Germinal center (tissue), 1 donor: ENCODE measurements at places on chromosomes 1 and 21.

- DNase-seq = no peak
These were observed 26.5 kb downstream of the SCCPDH start for GRCh38 chr1:246750752-246751151.

DNA sequence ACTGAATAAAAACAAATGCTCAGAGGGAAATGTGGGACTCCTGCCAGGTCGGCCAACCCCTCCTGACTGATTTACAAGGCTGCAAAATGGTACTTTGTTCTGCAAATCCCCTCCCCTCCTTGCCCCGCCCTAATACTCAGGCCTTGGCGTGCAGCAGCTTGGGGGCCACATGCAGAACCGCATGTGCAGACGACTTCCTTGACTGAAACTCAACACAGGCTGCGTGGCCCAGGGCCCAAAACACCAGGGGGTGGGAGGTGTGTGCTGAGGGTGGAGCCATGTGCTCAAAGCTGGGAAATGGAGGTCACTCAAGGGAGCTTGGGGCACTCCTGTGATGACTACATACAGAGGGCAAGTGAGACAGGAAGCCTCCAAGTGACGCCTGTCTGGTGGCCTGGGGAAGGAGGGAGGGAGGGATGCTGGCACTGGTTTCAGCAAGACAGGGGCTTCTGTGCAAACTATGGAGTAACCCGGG, 87.2 kb downstream of the MRPL37 start:
- no peak for DNase-seq

- no peak for DNase-seq
These were observed 245.1 kb downstream of the NFIA start for GRCh38 chr1:61327436-61327835.

GRCh38 chr1:173255214-173255813, 48.2 kb upstream of the TNFSF4 start:
- peak; percentile 30 for DNase-seq

DNA sequence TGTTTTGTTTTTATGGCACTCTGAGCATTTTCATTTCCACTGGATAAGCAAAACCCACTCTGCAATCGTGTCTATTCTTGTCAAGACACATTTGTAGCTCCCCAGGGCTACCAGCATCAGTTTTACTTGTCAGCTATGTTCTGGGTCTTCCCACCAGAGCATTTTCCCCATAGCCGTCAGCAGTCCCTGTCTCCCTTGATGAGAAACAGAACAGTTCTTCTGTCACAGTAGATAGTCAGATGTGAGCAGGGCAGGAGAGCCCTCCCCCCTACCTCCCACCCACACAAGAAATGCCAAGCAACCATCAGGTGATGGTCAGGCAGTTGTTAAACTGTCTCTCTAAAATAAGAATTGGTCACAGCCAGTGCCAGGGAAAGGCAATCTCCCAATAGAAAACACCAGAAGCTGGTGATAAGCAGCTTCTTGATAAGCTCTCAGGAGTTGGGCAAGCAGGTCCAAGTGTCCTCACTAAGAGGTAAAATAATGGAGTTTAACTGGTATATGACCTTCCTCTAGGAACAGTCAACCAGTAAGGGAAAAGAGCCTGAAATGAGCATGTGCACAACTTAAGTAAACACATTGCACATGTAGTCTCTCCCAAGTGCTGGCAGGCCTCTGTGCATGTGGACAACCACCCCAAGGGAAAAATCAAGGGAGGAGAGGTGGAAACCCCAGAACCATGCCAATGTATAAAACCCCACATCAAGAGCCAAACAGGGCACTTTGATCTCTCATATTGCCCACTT, 208.2 kb downstream of the S1PR1 start:
- DNase-seq = no peak

- no peak for DNase-seq
These were observed 910 bp downstream of the RUNX1 start for GRCh38 chr21:35048183-35048601.

DNA sequence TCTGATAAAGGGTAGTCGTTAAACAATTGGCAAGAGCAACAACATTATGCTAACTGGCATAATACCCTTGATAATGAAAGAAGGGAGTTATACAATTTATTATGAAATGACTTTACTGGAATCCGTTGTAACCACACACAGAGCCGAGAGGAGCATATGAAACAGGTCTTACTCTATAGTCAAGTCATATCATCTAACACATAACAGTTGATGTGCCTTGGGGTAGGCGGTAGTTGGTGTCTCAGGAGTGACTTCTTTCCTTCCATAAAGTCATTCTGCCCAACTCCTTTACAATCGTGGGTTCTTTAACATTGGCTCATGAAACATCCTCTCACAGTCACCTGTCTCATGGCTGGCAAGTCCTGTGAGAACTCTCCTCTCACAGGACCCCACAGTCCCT, 225.2 kb downstream of the LTN1 start:
- DNase-seq = no peak

DNA sequence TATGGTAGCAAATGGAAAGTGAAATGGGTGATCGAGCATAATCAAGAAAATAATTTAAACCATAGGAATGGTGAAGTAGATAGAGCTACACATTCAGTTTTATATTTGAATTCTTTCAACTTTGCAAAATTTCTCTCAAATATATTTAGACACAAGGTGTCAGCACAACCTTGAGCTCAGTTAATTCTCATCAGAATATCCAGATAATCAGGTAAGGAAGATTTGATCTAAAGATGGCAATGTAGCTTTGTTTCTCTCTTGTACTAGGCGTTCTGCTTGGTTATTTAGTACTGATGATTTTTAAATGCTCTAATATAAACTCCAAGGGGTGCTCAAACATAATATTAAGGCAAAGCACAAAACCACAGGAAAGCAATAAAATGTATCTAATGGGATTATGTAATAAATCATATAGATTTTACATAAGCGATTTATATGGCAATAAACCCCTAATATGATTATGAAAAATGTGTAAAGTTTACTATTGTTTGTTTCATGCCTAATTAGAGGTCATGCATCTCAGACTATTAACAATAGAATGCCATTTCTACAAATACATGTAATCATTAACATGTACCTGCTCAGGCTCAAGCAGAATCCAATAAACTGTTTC, 32.4 kb upstream of the SERTAD4 start:
- DNase-seq = no peak

GRCh38 chr1:181490740-181491712, 7.7 kb downstream of the CACNA1E start:
- DNase-seq = no peak

DNA sequence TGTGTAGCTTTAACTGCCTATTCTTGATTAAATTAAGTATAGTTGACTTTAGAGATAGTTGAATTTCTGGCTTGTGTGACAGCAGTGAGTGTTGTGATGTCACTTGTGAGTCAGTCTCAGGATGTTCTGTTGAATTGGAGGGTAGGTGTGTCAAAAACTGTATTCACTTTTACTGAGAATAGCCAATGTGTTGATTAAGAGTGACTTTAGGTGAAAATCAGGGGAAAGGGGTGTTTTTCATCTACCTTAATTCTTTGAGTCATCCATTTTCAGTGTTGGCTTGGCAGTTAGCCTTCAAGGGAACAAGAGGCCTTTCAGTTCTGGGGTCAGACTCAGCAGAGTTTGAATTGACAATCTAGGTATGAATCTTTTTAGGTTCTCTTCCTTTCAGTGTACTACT, 75.9 kb downstream of the CDC14A start:
- no peak for DNase-seq

DNA sequence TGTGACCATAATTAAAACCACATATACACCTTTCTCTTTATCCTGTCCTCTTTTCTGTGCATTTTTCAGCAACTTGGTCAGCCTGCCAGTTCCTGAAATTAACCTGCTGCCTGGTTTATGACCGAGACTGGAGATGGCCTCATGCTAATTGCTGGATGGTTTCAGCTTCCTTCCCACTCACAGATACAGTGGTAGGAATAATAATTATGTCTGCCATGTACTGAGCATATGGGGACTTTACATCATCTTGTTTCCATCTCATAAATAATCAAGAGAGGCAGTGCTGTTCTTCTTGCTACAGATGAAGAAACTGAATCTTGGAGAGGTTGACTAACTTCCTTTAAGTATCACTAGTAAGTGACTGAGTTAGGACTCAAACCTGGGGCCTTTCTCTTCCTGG, 148.2 kb downstream of the NOS1AP start:
- no peak for DNase-seq

DNA sequence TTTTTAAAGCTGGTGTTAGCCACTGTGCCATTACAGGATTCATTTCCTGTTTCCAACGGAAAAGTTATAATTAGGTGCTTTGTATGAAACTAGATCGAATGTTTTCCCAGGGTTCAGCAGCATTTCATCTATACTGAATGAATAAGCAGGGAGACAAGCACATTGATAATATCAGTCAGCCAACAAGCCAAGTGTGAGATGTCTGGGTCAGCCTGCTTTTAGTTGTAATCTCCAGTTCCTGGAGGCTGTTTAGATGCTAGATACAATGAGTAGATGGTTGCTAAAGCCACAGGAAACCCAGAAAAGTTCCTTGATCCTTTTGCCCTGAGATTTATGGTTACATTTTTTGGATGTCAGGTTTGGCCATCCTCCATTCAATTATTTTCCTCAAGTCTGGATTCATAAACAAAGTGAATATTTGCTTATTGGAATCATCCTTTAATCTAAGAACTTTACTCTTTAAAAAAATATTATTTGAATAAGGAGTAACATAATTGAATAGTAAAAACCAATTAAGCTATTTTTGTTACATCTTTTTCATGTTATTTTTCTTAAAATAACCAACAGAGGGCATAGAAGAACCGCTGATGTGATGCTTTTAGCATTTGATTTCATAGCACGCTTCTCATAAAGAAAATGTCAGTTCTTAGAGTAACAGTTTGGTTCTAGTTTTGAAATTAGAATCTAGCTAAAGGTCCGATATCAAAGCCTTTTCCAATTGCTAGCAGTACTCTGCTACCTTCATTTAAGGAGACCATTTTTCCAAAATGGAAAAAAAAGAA, 76.6 kb downstream of the HSPA13 start:
- DNase-seq = no peak

DNA sequence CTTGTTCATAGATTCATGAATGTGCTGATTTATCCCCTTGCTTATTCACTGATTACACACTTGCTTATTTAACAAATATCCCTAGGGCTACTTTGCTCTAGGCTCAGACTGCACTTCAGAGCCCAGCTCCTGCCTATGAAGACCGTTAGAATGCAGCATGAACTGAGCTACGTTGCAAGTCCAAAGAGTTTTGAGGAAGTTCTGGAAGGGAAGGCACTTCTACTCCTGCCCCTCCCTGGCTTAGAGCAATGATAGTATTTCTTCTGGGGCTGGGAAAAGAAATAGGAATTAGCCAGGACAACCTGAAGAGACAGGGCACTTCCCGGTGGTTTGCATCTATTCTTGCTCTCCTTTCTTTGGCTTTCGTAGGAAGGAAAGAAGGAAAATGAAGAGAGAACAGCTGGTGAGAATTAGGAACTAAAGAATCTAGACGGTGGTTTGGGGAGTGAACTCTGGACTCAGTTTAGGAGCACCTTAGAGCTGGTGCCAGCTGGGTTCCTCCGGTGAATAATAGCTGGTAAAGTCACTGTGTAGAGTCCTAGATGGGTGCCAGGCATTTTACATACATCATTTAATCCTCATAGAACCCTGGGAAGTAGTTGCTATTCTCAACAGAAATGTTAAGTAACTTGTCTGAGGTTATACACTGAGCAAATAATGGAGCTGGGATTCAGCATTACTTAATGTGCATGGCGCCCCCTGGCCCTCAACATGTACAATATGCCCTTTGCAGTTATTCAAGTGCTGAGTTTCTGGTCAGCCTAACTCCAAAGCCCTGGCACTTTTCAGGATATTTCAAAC, 65.9 kb downstream of the NDUFS5 start:
- DNase-seq = no peak

GRCh38 chr1:17013491-17014320, 2.0 kb upstream of the ATP13A2 start:
- DNase-seq = no peak

- no peak for DNase-seq
These were observed 19.1 kb downstream of the COL24A1 start for GRCh38 chr1:86137436-86137835.

GRCh38 chr1:52332411-52332810, 33.6 kb downstream of the CC2D1B start:
- DNase-seq = no peak

GRCh38 chr1:230050973-230051735, 15.9 kb upstream of the GALNT2 start:
- DNase-seq = no peak

DNA sequence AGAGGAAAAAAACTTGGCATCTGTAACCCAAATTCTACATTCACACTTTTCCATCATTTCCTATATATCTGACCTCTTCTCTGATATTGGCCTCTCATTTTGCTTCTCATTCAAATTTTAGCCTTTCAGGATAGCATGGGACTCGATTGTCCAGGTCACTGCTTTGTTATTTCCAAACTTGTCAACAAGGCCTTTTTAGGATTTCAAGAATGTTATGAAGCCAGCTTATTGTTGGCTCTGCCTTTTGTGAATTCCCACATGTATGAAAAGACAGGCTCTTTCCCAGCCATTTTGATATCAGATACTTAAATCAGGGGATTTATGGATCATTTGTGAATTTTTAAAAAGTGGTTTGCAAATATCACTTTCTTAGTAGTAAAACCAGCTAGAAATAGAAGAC, 663.5 kb downstream of the NCAM2 start:
- DNase-seq = no peak

- DNase-seq = peak; percentile 3
These were observed at the start of gene ADGRL2 for GRCh38 chr1:81800695-81801650. ADGRL2 (plus strand) TSS chr1:81800934; CDS start chr1:81836985, 36,051 bp downstream.

DNA sequence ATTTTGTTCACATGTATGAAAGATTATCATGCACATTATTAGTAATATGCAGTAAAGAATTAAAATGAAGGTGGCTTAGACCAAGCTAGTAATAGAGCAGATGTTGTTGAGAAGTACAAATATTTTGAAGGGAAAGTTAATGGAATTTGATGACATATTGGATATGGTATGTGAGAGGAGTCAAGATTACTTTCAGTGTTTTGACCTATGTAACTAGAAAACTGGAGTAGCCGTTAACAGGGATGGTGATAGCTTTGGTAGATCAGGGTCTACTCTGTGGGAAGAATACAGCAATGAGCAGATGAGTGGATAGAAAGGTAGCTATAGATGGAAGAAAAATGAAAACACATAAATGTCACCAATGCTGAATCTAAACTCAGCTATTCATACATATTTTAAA, 163.2 kb upstream of the LRRC7 start:
- no peak for DNase-seq

GRCh38 chr1:162185314-162186025, 116.0 kb downstream of the NOS1AP start:
- no peak for DNase-seq

GRCh38 chr1:17319561-17320350, 11.8 kb downstream of the PADI4 start:
- DNase-seq = no peak

DNA sequence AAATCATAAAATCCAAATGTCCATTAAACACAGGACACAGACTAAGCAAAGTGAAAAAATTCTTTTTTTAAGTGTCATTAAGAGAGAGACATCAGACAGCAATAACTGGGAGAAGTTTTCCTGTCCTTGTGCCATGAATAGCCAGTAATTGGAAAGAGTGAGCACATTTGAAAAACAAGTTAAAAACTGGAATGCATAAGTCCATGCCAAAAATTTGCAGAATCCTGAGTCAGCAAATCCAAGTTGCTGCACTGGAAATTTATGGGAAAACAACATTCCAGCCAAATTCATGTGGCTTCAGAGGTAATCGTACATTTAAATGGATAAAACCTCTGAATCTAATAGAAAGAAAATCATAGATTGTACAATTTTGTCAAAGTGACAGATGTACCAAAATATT, 291.4 kb downstream of the LRRC40 start:
- no peak for DNase-seq
